Hematopoietic multipotent progenitor cell treated with erythropoietin and hydrocortisone succinate and interleukin-3 and kit ligand, for 6 days (in vitro differentiated cells): ENCODE measurements at places on chromosomes 13 and 19.

DNA sequence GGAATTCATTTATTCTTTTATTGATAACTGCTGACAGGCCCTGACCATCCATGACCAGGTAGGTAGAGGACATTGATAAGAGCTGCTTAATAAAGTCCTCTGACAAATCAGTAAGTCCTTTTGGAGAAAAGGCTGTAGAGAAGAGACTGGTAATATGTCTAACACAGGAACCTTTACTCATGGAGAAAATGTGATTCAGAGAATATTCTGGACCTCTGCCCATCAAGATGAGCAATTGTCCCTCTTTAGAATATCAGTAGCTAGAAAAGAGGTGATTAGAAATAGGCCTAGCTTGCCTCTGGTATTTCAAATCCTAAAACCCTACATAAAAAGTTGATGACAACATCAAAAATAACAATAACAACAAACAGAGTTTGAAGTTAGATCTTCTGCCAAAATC, 642.3 kb downstream of the TBC1D4 start:
- DNase-seq = no peak

GRCh38 chr13:50229960-50230661, 214.9 kb downstream of the KCNRG start:
- DNase-seq = peak; percentile 77

DNA sequence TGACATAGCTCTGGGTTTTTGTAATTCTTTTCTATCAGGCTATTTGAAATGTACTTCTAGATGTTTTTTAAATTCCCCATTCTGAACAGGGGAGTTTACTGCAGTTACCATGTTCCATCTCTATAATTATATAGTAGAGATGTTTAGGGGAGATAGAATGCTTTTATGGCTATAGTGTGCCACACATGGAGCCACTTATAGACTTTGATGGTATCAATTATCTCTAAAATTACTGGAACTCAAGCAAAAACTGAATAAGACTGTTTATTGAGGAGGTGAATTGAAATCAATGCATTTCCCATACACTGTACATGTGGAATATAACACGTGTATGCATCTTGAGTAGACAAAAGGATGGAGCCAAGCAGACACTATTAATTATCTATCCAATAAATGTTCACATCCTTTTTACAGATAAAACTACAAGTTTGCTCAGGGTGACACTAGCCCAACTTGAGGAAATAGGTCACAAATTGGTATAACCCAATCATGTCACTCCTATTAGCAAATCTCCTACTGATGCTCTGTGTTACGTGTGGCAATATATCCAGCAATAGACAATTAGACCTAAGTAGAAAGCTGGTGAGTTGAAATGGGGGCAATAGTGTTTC, 1882.6 kb downstream of the PCDH9 start:
- no peak for DNase-seq

DNA sequence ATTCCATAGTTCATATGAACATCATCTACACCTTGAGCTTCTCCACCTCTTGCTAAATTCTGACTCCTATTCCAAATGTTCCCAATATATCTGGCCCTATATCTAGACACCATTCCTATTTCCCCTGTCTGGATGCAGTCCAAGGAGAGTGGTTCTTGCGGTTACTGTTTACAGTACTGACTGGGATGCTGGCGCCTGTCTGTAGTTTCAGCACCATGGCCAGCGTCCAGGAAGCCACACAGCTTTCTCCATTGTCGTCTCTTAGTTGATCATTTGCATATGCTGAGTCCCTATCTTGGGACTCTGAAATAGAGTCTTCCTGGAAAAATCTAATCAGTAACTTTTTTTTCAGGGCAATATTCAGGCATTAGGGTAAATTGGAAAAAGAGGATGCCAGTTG, 14.9 kb downstream of the LAIR2 start:
- peak; percentile 85 for DNase-seq

- no peak for DNase-seq
Measured at GRCh38 chr19:3672993-3673392, 27.3 kb downstream of the PIP5K1C start.

DNA sequence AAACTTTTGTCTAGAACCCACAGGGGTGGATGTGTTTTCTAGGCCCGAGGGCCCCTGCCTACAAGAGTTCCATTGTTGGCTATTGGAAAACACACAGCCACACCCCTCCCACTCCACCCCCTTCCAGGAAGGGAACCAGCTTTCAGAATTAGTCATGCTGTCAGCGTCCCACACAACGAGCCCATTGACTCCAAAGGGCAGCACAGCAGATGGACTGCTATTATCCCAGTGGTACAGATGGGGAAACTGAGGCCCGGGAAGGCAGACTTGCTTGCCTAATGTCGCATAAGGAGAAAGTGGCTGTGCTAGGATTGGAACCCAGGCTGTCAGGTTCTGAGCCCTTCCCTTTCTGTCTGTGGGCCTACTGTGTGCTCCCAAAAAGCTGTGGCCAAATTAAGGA, 8.1 kb upstream of the FXYD3 start:
- DNase-seq = no peak

DNA sequence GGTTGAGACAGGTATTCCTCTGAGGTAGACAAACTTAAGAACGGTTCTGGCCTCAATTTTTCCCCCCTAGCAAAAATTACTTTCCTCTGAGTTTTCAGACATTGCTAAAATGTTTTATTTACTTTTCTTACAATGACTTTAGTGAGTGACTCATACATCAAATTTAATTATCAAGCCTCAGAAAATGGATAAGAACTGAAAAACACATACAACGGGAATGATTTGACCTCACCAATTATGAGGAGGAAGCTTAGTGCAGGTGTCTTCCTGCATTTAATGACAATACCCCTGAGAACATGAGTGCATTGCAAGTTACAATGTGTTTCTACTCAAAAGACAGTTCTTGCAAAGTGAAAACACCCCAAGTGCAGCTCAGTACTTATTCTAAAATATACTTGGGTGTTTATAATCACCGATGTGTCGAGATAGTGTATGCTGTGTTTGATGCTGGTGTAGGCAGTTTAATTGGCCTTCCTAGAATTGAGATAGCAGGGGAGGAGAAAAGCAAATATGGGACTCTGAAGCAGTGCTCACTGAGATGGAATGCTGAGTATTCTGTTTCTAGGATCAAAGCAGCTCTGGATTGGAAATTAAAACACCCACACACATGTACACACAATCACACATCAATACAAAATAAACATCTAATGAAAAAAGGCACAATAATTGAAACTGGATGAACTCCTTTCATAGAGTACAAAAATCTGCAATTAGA, 189.5 kb upstream of the SLC10A2 start:
- DNase-seq = no peak

GRCh38 chr19:14214580-14214979, 8.6 kb upstream of the ADGRL1 start:
- no peak for DNase-seq

- DNase-seq = no peak
Measured at GRCh38 chr13:110475117-110475516, 86.4 kb downstream of the RAB20 start.

GRCh38 chr19:47240996-47241918, 10.3 kb upstream of the BBC3 start:
- DNase-seq = peak; percentile 87

GRCh38 chr19:41159881-41160280, 33.1 kb upstream of the CYP2S1 start:
- DNase-seq = peak; percentile 94

- no peak for DNase-seq
Measured at GRCh38 chr13:98681049-98681448, 71.4 kb downstream of the SLC15A1 start.

DNA sequence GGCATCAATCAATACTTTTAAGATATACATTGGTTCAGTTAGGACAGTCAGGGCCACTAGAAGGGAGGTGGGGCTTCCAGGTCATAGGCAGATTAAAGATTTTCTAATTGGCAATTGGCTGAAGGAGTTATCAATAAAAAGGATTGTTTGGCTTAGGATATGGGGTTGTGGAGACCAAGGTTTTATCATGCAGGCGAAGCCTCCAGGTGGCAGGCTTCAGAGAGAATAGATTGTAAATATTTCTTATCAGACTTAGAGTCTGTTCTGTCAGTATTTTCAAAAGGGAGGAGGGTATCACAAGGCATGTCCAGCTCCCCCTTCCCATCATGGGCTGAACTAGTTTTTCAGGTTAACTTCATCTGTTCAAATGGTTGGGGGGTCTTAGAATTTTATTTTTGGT, 77.4 kb upstream of the FARP1 start:
- no peak for DNase-seq

DNA sequence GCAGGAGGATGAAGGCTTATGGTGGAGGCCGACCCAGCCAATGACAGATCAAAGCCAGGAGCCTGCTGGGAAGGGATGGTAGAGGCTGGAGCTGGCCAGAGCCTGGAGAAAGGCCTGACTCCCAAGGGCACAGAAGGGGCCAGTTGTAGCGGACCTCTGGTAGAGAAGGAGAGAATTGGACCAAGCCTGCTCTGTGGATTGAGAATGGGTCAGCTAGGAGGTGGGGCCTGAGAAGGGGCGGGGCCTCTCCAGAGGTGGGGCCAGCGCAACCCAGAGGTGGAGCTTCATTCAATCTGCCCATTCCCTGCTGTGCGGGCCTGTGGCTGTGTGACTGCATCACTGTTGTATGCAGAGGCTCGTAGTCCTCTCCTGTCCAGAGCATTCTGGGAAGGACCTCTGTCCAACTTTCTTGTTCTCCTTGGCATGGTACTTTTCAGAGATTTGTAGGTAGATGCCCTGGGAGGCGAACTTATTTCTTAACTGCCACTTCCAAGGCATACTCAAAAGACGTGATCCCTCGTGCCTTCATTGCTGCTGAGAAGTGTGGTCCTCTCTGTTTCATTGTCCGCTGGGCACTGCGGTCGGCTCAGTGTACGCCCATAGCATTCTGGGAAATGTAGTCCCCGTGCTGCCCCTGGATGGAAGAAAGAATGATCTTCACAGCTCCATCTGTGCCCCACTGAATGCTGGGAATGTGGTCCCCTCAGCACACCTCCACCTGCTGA, 6.7 kb downstream of the GRIN2D start:
- peak; percentile 69 for DNase-seq
